GM04503 (cell line): ENCODE measurements at places on chromosomes 4 and X.

DNA sequence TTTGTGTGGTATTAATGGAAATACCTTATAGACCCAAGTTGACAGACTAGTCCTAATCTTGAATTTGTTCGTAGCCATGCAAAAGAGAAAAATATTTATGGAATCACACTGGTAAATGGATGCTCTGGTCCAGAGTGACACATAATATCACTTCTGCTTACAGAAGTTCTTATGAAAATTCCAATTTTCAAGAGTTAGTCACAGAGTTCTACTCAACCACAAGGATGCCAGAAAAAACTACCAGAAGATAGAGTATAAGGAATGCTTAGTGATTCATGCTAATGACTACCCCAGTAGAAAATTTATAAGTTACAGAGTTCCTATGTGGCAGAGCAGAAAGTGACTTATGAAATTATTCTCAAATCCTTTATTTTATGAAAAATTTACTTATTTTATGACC, 1384.8 kb downstream of the FAM133A start:
- DNase-seq: peak; percentile 80

- DNase-seq: no peak
Observed at GRCh38 chrX:149114001-149114400, 391.1 kb downstream of the IDS start.

- DNase-seq: no peak
Observed at GRCh38 chr4:53221832-53222480, 143.9 kb downstream of the SCFD2 start.

DNA sequence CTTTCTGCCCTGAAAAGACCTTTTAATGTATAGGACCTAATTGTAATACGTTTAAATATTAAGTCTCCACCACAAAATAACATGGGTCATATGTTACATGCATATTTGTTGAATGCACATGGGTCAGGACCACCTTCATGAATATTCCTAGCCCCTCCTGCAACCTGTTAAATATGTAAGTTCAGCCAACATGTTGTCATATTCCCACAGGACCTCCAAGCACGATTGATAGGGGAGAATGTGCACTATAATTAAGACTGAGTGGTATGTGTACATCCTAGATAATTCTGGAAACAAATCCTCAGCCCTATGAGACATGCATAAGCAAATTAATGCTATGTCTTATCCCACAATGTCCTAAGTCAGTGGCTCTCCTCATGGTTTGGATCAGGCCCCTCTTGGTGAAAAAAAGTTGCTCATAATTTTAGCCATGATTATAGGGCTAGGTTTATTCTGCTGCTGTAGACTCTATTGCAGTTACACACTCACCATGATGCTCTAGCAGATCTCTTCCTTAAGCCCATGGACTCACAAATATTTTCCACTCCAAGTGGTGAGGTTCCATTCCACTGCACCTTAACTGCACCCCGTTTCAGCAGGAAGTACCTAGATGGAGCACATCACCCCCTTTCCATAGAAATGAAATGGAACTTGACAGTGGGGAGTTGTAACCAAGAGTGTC, 10.2 kb downstream of the TIGD2 start:
- no peak for DNase-seq
